Activated CD4-positive, alpha-beta T cell treated with anti-CD3 and anti-CD28 coated beads for 4 hours (primary cell): ENCODE measurements at places on chromosomes 3 and 15.

- no peak for DNase-seq
Observed at GRCh38 chr3:169667166-169668071, 3.9 kb upstream of the MECOM start.

DNA sequence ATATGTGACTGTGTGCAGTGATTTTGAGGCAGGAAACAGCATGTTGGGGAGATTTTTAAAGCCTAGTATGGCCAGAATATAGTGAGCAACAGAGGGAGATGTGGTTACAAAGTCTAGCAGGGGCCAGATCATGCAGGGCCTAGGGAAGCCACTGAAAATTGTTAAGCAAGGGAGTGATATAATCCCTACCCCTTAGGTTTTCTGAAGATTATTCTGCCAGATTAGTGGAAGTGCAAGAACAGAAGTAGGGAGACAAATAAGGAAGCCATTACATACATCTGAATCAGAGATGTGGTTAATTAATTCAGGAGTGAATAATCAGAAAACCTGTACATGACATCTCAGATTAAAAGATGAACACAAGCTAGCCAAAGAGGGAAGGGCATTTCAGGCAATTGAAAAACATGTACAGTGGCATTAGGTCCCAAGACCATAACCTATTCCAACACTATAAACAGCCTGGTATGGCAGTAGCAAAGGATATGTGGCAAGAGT, 54.8 kb downstream of the MSL2 start:
- DNase-seq, result no peak

GRCh38 chr3:11553436-11554235, 90.1 kb downstream of the VGLL4 start:
- DNase-seq, result no peak

DNA sequence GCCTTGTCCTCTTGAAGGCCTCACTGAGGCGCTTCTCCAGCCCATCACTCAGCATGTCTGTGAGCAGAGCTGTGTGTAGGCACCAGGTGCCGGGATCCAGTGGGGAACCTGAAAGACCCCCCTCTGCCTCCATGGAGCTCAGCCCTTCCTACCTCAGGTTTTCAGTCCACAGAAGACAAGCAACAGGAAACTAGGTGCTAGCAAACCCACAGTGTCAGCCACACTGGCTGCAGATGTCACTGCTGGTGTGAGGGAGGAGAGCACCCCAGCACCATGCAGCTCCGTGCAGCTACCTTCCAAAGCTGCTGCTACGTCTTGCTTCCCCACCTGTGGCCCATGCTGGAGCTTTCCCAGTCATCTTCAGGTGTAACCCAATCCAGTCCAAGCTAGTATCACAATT, 17.9 kb downstream of the PSTPIP1 start:
- peak; percentile 35 for DNase-seq

DNA sequence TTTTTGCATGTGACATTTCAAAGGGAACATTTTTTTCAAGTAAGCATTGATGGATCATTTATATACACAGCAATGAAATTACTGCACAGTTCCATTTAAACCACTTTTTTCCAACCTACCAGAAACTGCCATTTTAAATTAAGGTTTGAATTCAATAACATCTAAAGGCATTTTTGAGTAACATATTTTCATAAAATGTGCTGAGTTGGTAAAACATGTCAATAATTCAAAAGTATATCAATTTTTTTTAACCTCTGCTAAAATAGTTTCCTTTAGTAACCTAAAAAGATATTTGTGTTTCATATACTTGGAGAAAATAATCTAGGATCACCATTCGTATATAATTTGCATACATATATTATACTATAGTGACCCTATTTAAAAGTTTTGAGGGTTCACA, 355.1 kb upstream of the KCNMB2 start:
- DNase-seq, result no peak

DNA sequence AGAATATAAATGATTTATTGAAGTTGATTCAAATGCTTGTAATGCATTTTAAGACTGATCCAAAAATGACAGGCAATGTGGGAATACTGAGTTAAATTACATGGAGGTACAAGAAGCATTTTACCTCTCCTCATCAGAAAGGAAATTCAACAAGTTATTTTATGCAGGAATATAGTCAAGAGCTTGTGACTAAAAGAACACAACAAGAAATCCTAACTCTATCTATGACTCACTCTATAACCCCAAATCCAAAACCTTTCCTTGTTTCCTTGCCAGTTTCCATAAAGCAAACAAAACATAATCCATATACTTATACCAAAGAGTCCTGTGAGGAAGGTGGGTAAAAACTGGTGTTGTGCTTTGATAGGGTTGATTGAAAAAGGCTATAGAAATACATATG, 30.8 kb downstream of the SIN3A start:
- no peak for DNase-seq
